ENCODE measurements at places on chromosomes 12 and 14.

- no peak for DNase-seq
These were observed 19.0 kb downstream of the PTPN21 start for GRCh38 chr14:88535813-88536212.

DNA sequence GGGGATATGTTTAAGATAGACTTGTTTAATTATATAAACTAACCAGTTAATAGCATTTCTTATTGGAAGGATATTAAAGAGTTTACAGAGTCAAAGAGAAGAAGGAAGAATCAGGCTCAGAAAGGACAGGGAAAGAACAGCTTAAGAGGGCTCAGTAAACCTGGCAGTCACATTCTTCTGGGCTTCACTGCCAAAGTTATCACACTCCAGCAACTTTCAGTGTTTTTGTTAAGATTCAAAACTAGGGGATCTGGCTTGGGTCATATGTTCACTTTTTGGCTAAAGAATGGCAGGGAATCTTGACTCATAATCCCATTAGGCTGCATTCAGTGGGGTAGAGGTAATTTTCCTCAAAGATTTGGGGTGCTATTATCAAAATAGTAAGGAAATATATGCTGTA, 312.3 kb downstream of the RAD51B start:
- DNase-seq: no peak

GRCh38 chr14:22492622-22493542, 96.1 kb downstream of the DAD1 start:
- DNase-seq: no peak

- DNase-seq: no peak
These were observed 365.7 kb downstream of the RPS29 start for GRCh38 chr14:49220492-49220891.

DNA sequence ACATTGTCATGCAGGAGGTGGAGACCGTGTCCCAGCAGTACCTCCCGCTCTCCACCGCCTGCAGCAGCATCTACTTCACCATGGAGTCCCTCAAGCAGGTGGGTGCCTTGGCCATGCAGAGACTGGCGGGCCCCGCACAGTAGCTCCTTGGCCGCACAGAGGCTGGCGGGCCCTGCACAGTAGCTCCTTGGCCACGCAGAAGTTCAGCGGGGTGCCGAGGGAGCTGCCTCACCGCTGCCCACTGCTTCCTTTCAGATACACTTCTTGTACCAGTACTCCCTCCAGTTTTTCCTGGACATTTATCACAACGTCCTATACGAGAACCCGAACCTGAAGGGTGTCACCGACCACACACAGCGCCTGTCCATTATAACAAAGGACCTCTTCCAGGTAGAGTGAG, 47.7 kb downstream of the HSP90AA1 start:
- DNase-seq: no peak

- no peak for DNase-seq
These were observed 60.4 kb downstream of the RASSF8 start for GRCh38 chr12:26018926-26019325.

- no peak for DNase-seq
These were observed 173.7 kb downstream of the RBM19 start for GRCh38 chr12:113792450-113792849.

GRCh38 chr12:62647586-62647985, 181.0 kb downstream of the MON2 start:
- DNase-seq: no peak

GRCh38 chr12:39294715-39295114, 148.2 kb downstream of the KIF21A start:
- DNase-seq: peak; percentile 50

- DNase-seq: no peak
These were observed 1085.9 kb downstream of the BCL11B start for GRCh38 chr14:98186140-98186539.

DNA sequence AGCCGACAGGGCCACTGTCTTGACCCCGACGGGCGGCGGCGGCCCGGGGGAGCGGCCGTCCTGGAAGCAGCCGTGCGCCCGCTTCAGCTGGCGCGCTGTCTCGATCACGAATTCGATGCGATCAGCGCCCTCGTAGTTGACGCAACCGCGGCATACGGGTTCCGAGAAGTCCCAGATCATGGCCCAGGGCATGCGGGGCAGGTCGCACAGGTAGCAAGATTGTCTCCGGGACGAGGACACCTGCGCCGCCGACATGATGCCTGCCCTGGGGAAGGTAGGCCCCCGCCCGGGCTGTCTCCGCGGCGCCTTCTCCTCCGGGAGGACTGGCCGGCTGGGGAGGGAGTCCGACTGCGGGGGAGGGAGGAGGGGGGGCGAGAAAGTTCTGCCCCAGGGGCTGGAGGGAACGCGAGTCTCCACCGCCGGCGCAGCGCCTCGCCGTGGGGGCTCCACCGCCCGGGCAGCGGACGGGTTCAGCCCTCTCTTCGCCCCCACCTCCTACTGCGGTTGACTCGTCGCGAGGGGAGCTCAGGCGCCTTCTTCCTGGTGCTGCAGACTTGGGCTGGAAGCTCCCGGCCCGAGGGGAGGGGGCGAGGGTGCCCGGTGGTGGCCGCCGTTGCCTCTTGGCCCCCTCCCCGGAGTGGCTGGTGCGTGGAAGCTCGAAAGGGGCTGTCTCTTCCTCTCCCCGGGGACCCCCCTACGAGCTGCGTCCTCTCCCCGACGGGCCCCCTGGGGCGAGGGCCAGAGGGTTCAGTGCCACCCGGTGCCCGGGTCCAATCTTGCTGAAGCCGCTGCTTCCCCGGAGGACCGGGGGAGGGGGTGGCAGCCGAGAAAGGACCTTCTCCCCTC, 747 bp downstream of the IRF2BPL start:
- DNase-seq: peak; percentile 71

GRCh38 chr14:76922584-76922983, 96.4 kb downstream of the LRRC74A start:
- peak; percentile 73 for DNase-seq

DNA sequence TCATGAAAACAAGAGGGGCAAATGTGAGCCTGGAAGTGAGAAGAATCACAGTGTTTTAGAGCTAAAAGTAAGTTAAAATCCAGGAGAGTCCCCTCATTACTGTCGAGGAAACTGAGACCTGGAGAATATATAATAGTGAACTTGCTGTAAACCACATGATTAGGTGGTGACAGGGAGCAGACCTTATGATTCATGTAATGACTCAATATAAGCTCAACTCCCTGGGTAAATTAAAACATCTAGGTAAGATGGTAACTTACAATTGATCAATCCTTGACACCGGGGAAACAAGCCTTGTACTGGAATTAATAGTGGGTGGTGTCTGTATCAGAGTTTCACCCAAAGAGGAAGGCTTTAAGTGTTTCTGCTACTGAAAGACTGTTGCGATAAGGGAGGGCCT, 269.3 kb downstream of the SNAPC1 start:
- DNase-seq: no peak

- no peak for DNase-seq
These were observed 58.0 kb upstream of the EVL start for GRCh38 chr14:100007254-100007653.

DNA sequence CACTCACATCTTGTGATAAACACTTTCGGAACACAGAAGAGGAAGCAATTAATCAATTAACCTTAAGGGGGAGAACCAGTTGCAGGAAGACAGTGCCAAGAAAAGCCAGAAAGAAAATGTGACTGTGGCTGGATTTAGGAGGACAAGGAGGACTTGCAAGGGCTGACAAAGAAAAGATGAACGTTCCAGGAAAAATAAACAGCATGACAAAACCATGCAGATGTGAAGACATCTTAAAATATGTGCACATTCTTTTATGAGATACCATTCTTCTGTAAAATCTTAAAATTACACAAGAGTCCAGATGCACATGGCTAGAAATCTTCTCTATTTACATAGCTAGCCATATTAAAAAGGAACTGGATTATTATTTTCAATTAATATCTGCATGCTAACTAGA, 33.4 kb downstream of the KITLG start:
- no peak for DNase-seq

DNA sequence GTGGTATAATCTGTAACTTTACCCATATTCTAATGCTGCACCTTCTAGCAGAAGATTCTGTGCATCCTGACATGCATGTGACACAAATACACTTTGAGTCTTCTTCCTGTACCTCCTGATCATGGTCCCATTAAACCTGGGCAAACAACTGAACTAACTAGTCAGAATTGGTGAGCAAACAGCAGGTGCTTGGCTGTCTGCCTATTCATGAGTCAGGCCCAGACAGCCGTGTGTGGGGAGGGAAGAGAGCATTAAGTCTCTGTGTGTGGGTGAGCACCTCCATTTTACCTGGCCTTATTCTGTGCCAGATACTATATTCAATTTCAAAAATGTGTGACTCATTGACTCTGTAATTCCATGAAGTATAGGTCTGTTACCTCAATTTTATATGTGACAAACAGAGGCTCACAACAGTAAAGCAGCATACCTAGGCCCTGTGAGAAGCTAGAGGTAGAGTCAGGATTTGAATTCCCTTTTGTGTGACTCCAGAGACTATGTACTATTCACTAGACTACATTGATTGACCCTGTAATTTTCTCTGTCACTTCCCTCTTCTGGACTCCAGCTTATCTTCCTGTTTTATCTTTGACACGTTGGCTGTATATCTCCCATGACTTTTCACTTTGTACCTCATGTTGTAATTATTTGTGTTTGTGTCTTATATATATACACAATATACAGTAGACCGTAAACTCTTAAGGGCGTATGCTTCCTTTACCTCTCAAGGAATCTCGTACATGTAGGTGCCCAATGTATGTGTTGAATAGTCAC, 32.2 kb downstream of the SUSD6 start:
- DNase-seq: no peak

DNA sequence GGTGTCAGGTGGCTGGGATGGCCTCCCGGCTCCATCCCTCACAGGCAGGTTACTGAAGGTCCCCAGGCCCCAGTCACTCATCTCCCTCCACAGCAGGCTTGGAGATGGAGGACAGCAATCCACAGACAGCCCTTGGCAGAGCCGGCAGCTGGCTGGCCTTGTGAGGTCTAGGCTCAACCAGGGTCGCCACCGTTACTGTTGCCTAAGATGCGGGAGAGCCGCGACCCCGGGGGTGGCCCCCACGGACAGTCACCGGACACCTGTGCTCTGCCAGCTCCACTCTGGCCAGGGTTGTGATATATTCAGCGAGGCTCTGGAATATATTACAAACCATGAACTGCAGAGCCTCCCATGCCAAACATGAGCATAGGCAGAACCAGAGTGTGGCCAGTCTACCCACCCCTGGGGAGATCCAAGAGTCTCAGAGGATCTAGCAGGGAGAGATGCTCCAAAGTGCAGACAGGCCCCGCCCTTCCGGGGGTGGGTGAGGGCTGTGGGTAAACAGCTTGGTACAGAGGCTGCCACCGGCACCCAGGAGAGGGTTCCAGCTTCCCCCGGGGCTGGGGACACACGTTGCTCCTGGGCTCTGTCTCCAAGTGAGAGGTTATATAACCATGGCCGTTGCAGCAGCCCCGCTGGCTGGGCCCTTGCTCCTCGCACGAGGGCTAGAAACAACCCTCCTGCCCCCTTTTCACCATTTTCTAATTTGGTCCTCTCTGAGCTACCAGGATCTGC, 55.9 kb upstream of the DIO3 start:
- no peak for DNase-seq

DNA sequence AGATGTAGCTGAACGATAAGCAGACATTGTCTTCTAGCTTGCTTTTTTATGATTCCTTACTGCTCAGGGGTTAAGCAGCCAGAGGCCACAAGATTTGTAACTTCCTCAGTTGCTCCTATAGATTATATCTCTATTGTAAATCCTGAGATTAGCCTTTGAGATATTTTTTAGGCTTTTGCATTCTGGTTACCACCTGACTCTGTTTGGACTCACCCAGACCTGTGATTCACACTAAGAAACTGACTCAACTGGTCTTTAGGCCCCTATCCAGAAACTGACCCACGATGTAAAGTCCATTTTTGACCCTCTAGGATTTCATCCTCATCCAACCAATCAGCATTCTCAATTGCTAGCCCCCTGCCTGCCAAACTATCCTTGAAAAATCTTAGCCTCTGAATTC, 194.4 kb downstream of the RASSF9 start:
- no peak for DNase-seq

DNA sequence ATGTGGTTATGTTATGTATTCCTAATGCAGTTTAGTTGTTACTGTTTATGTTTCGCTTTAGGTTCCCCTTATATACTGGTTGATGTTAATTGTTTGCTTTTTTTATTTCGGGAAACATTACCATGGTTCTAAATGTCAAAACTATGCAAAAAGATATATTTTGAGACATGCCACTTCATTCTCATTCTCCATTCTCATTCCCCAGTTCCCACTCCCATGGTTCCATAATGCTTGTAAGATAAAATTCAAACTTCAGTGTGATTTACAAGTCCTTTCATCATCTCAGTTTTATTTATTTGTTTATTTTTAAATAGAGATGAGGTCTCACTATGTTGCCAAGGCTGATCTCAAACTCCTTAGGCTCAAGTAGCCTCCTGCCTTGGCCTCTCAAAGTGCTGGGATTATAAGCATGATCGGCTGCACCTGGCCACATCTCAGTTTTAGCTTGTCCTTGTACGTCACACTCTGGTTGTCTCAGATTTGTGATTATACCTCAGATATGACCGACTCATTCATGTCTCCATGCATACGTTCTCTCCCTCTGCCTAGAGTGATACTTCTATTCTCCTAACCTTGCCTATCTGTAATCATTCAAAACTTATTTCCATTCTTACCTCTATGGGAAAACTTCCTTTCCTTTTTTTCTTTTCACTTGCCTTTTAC, 407.8 kb upstream of the RGS6 start:
- no peak for DNase-seq

Data from mesendoderm (in vitro differentiated cells).